NCI-H748 treated with DMSO at 0.1 percent for 48 hours (cell line): ENCODE measurements at places on chromosomes 1 and 21.

DNA sequence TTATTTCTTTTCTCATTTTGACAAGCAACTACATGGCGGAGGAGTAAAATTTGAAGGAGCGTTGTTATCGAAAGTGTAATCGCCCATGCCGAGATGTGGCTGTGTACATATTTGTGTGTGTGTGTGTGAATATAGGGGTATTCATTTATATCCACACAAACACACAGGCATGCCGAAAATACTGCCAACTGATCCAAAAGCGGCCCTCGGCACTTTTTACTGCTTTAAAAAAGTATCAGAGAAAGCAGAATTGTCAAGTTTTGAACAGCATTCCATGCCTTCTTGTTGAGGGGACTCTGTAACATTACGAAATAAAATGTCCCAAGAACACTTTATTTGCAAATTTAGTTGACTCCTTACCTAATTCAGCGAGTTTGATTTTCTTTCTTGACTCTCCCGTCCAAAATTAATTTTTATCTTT lies 1.1 kb downstream of the PBX1 start:
- DNase-seq: no peak

- no peak for DNase-seq
Observed at GRCh38 chr21:37757606-37758376, 158.5 kb downstream of the KCNJ6 start.

GRCh38 chr1:242836423-242836822 lies 311.9 kb upstream of the PLD5 start:
- no peak for DNase-seq

DNA sequence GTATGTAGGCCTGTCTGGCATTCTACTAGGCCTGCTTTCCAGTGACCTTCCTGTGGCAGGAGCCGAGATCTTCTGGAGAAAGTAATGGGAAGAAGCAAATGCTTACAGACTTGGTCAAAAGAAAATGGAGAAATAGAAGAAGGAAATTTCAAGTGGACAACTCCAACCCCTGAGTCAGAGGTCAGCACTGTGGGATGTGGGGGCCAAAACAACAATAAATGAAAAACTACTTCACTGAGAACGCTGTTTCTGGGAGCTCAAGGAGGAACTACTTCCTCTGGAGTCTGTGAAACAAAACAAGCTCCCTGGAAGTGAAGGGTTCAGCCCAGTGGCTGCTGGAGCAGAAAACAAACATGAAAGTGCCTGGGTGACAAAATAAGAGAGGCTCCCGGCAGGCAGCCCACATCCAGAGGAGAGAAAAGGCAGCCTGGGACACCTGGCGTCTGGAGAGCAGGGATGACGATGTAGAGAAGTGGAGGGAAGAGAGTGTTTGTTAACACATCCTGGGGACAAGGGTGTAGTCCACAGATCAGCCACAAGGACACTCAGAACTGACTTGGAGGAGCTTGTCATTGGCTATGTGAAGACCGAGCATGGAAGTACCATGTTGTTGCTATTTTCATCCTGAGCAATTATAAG lies 355.2 kb downstream of the SMYD3 start:
- no peak for DNase-seq

GRCh38 chr1:117188816-117189437 lies 21.8 kb downstream of the VTCN1 start:
- no peak for DNase-seq

DNA sequence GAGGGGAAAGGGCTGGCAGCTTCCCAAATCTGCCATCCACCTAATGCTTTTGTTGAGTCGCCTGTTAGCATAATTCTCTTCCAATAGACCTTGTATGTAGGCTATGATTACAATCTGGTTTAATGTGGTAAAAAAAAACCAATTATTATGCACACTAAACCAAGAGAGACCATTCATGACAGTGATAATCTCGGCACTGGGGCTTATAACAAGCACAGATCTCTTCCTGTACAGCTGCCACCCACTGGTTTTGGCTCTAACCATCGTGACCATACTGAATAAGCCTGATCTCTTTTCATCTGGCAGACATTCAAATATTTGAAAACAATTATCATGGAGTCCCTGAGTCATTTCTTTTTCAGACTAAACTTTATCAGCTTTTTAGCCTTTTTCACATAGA lies 12.0 kb upstream of the SYT14 start:
- peak; percentile 30 for DNase-seq

DNA sequence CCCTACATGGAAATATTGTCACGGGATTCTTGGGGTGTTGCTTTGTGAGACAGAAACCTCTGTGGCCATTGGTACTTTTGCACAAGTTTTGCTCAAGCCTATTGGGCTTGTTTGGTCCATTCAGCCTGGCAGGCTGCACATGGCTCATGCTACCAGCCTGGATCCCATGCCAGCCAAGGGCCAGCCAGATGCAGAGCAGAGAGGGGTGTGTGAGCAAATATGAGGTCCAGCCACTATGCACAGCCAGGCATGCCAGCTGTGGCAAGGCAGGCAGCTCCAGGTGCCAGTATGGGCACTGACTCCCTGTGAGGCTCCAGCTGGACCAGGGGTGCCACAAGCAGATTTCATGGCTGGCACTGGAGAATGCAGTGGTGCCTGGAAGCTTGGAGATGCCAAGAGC lies 6.7 kb upstream of the CHD1L start:
- DNase-seq: no peak

- no peak for DNase-seq
Observed at GRCh38 chr1:206633708-206634121, 1.6 kb upstream of the DYRK3 start.

- DNase-seq: no peak
Observed at GRCh38 chr1:99004254-99004860, 304 bp downstream of the PLPPR5 start.

DNA sequence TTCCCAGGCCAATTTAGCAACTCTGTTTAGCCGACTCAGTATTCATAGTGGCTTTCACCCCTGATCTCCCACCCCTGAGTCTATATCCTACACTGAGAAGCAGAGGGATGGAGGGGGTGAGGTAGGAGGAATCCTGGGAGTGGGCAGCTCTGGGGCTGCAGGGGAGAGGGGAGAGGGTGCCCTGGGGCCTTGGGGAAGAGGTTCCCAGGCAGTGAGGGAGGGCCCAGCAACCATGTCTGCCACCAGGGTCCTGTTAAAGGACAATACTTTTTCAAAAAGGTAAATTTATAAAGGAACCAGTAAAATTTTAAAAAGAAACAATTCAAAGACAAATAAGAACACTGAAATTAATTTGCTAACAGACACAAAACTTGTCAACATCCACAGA lies 30.3 kb downstream of the EPHX1 start:
- DNase-seq: no peak

- DNase-seq: no peak
Observed at GRCh38 chr1:170670802-170671628, 7.1 kb downstream of the PRRX1 start.

- DNase-seq: no peak
Observed at GRCh38 chr1:226470921-226471866, 63.3 kb upstream of the PARP1 start.

DNA sequence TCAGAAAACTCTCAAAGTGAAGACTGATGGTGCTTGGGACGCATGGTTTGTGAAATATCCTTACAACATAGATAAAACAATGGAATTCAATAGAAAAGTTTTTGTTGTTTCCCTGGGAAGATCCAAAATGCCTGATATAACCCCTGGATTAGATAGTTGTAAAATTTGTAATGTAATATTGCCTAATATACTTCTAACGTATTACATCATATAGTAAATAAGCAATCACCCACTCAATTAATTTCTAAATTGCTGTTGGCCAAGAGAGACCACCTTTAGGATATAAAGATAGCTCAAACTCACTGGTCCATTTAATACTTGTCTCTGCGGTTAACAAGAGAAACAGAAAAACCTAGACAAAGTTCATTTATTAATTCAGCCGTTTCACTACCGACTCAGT lies 42.2 kb downstream of the TTC13 start:
- no peak for DNase-seq

- DNase-seq: no peak
Observed at GRCh38 chr1:244817415-244817894, 18.0 kb upstream of the COX20 start.

- no peak for DNase-seq
Observed at GRCh38 chr1:89269277-89269676, 3.4 kb downstream of the GBP5 start.

- DNase-seq: no peak
Observed at GRCh38 chr1:36122062-36123030, 2.7 kb downstream of the COL8A2 start.

DNA sequence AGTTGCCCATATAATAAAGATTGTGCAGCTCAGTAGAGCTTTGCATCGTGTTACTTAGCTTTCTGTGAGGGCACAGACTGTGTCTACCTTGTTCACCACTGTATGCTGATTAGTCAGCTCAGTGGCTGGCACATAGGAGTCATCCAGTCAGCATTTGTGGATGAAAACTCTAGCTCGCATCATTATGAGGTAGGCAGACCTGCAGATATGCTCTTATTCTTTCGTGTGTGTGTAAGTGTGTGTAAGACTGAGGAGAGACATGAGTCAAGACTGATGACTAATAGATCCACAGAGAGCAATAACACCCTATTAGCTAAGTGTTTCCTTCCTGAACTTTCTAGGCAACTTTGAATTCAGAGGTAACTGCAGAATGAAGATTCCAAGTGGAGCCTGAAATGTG lies 17.1 kb downstream of the TTF2 start:
- no peak for DNase-seq

DNA sequence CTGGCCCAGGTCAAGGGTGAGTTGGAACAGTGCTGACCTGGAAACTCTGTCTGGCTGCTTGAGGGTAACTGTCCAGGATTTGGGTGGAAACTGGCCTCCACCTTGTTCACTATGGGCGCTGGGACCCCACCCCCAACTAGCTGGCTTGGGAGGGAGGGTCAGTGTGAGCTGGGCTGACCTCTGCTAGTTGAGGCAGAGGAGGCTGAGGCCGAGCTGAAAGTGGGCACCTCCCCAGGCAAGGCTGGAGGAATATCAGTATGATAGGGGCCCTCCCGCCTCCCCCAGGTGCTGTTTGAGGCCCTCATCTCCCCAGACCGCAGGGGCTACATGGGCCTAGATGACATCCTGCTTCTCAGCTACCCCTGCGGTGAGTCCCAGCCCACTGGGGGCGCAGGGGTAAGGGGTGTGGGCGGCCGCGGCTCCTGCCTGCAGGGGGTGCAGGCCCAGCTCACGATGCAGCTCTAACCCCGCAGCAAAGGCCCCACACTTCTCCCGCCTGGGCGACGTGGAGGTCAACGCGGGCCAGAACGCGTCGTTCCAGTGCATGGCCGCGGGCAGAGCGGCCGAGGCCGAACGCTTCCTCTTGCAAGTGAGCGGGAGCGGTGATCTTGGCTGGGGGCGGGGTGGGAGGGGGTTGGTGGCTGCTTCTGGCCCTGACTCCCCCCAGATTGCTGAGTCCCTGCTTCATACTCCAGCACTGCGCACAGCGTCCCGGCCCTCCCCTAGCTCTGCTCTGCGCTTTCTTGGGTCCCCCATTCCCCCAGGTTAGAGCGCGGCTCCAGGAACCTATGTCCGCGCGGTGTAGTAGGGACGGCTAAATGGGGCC lies 22.9 kb downstream of the PTPRU start:
- no peak for DNase-seq

GRCh38 chr21:39330001-39330400 lies 16.6 kb upstream of the BRWD1 start:
- DNase-seq: no peak

GRCh38 chr1:156198831-156199349 lies 5.0 kb downstream of the SLC25A44 start:
- DNase-seq: no peak

GRCh38 chr1:15391366-15391765 lies 18.3 kb upstream of the EFHD2 start:
- DNase-seq: no peak

GRCh38 chr1:230923176-230923575 lies 54.9 kb upstream of the C1orf198 start:
- no peak for DNase-seq

GRCh38 chr1:32825181-32825580 lies 7.7 kb downstream of the S100PBP start:
- DNase-seq: no peak

GRCh38 chr1:20981915-20982314 lies 194.8 kb downstream of the EIF4G3 start:
- DNase-seq: no peak

DNA sequence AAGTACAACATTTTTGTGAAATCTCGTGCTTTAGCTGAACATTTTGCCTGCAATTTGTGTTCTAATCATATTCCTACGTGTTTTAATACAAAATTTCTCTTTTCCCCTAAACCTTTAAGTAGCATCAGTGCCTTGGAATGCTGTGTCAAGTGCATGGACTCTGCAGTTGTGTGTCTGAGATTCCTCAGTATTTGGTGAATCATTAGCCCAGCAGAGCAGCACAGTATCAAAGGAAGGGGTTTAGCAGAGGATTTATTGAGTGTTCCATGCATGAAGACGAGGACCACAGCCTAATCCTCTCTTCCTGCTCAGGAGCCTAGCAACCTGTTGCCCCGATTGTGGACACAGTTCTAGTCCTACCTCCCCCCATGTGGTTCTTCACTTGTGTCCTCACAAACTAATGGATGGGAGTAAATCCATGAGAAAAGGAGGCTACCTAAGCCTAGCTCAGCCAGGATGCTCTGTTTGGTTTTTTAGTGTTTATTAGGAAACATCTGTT lies 29.3 kb upstream of the PCP4 start:
- no peak for DNase-seq

- no peak for DNase-seq
Observed at GRCh38 chr1:185598332-185598731, 135.9 kb upstream of the HMCN1 start.

DNA sequence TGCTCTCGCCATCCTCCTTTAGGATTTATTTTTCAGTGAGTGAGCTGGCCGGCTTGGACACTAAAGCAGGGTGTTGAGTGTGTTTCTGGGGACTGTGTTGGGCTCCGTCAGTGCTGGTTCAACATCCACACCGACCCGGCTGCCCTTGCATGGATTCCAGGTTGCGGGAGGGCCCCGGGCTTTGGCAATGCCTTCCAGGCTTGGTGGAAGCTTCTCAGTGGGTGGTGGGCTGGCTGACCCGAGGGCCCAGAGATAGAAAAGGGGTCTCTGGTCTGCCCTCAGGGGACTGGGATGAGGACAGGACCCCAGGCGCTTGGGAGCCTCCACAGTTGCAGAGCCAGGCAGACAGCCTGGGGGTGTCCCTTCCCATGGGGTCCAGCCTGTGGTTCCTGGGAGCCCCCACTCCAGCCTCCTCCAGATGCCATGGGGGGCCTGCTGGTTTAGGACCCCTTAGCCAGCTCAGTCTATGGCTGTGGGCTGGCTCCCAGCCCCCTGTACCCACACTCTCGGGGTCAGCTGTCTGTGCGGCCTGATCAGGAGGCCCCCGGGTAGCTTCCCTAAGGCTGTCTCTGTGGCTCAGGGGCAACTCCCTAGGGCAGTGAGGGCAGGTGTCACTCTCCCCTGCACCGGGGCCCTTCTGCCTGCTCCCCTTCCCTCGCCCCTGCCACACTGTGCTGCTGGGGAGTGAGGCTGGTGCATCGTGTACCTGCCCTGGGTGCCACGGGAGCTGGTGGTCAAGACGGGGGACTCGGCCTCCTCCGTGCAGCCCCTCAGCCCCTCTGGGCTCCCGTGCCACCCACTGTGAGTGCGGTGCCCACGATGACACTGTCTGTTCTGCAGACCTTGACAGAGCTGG lies 16.5 kb downstream of the PDXK start:
- DNase-seq: no peak

DNA sequence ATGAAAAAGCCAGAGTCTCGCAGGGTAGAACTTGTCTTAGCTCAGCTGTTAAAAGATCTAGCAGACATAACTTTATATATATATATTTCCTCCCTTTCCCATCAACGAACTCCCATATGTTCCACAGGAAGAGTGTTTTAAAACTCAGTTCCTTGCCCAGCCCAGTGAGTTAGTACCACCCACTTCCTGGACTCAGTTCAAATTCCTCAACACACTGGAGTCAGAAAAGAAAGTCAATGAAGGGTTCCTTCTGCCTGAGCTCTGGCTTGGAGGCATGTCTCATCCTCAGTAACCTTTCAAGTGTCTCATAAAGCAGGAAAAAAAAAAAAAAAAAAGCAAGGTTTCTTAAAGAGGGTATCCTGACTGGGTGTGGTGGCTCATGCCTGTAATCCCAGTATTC lies 15.6 kb downstream of the TPM3 start:
- DNase-seq: no peak
